ENCODE measurements at places on chromosomes 2 and 18.

GRCh38 chr2:97792416-97792815 is 79.0 kb downstream of the ZAP70 start:
- DNase-seq = no peak

GRCh38 chr2:169225906-169226305 is 136.4 kb downstream of the LRP2 start:
- DNase-seq = no peak

DNA sequence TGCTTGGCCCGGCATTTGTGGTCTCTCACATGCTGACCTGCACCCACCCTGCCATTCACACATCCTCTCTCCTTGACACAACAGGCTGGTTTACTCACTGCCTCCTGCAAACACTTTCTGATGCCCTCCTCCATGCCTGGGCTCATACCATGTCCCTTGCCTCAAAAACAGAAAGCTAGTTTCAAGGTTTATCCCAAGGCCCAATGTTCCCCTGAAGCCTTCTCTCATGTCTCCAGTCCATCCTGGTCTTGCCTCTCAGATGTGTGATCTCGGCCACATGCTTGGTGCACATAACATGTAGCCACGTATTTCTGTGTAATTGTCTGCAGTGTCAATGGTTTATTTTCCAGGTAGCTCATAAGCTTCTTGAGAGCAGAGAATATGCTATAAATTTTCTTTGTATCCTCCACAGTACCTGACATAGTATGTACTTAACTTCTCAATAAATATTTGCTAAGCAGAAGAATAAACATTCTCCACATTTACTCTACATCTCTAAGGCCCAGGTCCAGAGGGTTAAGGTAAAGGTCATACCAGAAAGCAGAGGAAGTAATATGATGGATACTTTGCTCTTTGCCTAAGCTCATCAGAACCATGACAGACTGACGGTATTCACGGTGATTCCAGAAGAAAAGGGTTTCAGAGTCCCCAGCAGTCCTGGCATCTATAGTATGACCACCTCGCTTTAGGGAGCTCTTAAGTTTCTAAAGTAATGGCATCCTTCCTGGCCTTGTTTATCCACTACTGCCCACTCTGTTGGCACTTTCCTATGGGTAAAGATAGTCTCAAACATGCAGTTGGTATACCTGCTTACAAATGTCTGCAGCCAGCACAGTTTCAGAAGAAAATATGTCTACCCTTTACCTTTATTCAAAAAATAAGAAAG is 163.4 kb upstream of the ZFP36L2 start:
- DNase-seq = no peak

GRCh38 chr2:31888550-31888949 is 122.3 kb downstream of the MEMO1 start:
- no peak for DNase-seq

- DNase-seq = no peak
Observed at GRCh38 chr18:48085781-48086487, 155.5 kb upstream of the SMAD2 start.

GRCh38 chr2:134259571-134259970 is 5.7 kb downstream of the MGAT5 start:
- DNase-seq = no peak

- no peak for DNase-seq
Observed at GRCh38 chr2:54979321-54980044, 70.8 kb downstream of the RTN4 start.

DNA sequence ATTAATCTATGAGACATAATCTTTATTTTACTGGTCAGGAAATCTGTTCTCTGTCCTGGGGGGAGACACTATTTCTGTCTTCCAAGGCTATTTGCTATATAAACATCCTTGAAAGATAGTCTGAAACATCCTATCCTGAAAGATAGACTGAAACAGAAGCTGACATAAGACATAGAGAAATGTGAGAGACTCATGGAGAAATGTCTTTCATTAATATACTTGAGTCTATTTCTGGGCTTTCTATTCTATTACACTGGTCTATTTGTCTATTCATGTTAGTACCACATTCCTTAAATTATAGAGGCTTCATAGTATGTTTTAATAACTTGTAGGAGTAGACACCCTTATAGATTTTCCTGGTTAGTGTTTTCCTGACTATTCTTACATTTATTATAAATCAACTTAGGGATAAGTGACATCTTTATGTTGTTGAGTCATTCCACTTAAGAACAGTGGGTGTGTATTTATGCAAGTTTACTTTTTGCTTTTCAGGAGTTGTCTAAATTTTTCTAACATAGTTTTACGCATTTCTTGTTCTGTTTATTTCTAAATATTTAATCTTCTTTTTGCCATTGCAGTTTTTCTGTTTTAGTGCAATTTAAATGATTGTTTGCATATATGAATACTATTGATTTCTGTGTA is 244.9 kb upstream of the ZSWIM2 start:
- DNase-seq = no peak

DNA sequence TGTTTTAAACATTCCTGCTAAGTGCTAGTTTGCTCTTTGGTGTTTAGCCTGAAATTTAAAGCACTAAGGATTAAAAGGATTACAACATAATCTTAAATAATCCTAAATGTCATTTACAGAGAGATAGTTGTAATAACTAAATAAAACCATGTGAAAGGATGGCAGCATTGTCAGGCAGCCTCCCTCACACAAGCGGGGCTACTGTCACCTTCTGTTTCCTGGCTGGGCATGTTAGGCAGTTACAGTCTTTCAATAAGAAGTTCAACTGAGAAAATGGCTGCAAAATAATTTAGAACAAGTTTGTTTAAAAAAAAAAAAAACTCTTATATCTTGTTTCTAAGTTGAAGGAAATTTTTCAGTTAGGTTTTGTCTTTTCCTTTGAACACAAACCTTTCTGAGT is 124.9 kb downstream of the ARHGAP15 start:
- peak; percentile 23 for DNase-seq

- DNase-seq = peak; percentile 20
Observed at GRCh38 chr2:143603035-143603655, 473.9 kb downstream of the ARHGAP15 start.

DNA sequence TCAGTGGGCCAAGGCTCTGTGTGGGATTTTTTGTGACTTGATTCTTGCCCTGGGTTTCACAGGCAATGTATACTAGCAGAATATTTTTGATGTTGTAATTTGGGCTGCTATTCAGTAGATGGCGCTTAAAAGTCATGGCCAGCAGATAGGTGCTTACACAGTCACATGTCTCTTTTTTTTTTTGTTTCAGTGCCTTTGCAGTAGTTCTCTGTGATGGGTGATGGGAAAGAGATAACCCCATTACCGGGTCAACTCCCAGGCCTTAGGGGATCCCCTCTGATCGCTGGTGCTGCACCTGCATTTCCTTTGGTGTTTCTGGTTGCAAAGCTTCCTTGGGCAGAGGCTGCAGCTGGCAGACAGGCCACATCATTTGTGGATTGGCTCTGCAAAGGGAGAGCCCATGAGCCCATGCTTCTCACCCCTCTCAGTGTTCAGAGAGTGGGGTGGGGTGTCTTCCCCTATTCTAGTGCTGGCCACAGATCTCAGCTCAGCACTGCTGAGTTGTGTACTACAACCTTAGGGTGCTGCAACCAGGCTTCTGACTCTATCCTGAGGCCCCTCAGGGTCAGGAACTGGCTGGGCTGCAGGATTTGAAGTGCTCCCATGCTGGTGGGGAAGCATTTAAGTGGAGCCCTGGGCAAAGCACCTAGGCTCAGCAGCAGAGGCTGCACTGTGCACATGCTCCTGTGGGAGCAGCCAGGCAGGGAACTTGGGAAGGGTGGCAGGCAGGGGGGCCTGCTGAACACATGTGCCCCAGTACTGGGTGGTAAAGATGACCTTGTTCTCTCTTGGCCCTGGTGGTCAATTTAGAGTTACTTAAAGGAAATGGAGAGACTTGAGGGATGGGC is 219.8 kb upstream of the SPHKAP start:
- DNase-seq = no peak

- no peak for DNase-seq
Observed at GRCh38 chr2:167132906-167133555, 244.8 kb downstream of the XIRP2 start.

DNA sequence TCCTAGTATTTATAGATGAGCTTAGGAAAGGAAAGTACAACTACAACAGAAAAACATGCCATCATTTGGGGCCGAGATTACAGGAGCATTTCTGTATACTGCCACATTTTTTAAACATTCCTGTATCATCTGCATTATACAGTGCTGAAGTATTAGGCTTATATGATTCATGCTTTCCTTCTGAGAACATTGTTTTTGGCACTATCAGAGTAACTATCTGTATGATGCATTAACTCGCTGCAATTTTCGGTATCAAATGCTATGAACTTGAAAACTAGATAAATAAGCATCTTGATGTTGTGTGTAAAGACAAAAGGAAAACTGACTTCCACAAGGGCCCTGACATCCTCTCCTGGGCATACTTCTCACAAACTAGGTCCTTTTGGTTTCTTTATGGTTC is 102.0 kb downstream of the RIT2 start:
- no peak for DNase-seq

DNA sequence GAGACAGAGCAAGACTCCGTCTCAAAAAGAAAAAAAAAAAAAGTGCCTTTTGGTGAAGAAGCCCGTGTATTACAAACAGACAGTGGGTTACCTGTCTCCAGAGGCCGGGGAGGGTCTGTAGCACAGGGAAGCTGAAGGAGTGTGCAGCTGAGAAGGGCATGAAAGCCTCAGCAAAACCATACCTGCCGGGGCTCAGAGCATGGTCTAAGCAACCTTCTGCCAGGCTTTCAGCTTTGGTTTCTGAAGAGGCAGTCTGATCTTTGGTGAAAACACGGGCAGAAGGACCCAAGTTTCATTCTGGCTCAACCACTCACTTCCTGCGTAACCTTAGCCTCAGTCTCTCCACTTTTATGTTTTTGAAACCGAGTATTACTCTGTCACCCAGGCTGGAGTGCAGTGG is 21.5 kb downstream of the SH2D6 start:
- DNase-seq = no peak

DNA sequence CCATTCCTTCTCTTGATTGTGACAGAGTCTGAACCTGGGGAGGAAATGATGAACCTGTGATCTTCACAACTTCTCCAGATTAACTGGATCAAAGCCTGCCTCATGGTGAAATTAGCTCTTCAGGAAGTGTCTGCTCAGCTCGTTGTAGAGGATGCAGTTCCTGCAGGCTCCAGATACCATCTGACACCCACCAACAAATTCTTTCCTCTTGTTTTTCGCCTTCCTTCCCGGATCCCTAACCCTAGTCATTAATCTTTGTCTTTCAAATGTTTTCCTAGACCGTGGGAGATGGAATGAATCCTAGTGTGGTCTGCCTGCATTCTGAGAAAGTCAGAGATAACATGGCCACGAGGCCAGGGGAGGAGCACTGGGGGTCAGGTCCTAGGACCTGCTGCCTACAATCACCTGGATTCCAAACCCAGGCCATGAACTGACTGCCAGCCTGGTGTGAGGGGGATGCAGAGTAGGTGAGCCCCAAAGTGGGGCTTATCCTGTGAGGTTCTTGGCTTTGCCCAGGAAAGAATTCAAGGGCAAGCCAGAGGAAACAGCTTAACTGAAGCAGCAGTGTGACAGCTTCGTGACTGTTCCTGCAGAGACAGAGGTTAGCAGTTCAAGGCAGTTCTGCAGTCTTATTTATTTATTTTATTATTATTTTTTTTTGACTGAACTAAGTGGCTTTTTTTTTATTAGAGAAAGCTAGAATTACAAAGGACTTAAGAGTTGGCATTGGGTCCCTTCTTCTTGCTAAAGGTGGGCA is 67.8 kb downstream of the DIPK1C start:
- no peak for DNase-seq

DNA sequence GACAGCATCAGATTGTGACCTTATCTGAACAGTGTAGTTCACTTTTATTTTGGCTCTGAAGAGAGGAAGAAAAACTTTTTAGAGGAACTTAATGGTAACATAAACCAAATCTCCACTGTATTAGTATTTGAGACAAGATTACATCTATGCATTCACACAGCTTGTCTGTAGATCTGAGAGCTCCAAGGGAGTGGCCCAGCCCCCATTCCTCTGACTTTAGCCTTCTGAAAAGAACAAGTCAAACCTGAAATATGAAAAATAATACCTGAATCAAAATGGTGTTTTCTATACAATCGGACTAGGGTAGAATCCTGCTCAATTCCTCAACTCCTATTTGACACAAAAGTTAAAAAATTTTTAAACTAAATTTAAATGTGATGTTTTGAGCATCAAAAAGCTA is 23.1 kb downstream of the STARD7 start:
- DNase-seq = no peak

DNA sequence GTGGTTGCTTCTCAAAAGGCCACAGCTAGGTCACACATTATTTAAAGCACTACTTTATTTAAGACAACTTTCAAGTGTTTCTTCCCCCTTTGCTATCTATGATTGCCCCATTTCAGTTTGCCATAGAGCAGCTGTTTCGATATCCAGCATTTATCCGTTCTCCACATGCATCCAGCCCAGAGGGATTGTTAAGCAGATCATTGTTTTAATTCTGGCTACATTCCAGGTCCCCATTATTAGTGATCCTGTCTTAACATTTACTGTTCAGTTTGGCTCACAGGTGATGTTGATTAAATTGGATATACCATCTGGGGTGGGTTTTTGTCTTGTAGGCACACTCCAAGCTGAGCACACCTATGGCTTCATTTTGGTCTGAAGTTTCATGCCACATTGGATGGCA is 638.7 kb downstream of the ZEB2 start:
- no peak for DNase-seq

- DNase-seq = peak; percentile 2
Observed at GRCh38 chr2:160666154-160667060, 172.8 kb upstream of the RBMS1 start.

DNA sequence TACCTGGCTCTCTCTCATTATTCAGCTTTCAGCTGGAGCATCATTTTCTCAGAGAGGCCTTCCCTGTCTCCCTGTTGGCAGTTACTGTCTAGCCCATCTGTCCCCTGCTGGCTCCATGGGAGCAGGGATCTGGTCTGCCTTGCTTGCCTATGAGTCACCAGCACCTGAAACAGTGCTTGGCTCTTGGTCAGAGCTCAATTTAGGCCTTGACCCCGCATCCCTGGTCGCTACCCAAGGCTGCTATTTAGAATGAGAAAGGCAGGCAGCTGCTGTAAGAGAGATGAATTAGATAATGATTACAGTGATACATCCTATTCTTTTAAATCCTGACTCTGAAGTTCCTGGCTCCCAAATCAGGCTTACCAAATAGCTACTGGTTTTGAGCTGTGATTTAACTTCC is 32.9 kb downstream of the KCNE4 start:
- peak; percentile 15 for DNase-seq

DNA sequence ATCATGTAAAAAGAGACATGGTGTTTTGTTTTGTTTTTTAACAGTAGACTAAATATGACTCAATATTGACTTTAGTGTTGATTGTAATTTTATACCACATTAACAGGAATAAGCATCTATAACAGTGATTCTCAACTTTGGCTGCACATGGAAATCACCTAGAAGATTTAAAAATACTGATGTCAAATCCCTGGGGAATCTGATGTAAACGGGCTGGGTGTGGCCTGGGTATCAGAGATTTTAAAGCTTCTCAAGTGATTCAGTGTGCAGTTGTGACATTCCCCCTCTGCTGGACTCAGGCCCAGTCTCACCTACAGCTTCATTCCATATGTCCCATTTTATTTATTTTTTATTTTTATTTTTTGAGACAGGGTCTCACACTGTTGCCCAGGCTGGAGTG is 82.8 kb upstream of the ATP8B1 start:
- DNase-seq = no peak
